Naive thymus-derived CD8-positive, alpha-beta T cell (primary cell): ENCODE measurements at places on chromosomes 1 and 21.

DNA sequence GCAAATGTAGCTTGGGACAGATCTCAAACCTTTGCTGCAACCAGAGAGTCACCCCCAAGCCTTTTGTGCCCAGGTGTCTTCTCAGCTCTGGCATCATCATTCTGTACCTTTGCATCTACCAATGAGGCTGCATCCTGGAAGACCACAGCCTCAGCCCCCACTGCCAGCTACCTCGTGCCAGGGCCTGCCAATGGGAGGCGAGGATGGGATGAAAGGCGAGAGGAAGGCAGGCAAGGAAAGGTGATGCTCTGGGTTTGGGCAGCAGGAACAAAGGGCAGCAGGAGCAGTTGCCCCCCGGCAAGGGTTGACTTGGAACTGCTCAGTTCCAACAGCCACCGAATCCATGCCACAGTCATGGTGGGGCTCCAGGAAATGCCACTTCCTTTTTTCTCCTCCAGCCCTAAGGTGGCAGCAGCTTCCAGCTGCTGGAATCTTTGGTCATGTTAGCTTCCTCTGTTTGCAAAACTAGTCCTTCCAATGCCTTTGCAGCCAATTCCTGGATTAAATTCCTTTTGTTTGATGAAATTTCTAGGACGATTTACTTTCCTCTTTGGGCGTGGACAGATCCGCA, 651.6 kb downstream of the NPHP4 start:
- no peak for DNase-seq

- DNase-seq = peak; percentile 37
Measured at GRCh38 chr21:41369105-41369919, 7.5 kb downstream of the MX2 start.

DNA sequence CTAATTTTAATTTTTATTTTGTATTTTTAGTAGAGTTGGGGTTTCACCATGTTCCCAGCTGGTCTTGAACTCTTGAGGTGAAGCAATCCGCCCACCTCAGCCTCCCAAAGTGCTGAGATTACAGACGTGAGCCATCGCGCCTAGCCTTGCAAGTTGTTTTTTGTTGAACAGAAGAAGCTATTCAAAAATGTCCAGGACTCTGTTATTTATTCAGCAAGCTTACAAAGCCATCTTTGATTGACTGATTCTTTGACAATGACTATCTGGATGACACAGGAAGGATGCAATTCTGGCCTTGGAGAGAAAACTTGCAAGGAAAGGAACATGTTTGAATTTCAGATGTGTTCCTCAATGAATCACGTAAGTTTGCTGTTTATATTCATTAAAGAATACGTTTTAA, 63.5 kb downstream of the MAP3K7CL start:
- DNase-seq = no peak

DNA sequence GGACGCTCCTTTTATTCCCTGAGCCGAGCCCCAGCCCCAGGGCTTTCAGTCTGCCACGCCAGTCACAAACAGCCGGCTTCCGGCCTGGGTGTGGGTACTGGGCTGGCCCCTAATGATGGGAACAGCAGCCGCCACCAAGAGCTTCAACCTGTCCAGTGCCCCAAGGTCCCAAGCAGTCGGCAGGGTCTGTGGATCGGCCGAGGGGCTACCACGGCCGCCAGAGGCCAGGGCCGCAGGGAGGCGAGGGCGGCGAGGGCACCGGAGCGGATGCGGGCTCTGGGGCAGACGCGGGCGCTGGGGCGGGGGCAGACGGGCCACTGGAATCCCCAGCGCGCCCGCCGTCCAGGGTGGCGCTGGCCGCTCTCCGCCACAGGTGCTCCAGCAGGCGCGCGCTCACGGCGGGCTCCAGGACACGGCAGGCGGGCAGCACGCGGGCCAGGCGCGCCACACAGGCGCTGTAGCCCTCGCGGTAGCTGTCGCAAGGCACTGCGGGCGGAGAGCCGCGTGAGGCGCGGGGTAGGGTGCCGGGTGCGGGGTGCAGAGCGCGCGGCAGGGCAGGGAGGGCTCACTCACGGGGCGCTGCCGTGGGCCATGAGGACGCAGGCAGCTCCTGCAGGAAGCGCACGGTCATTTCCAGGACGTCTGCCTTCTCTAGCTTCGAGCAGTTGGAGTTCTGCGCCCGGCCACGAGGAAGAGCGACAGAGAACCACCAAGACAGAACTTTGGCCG, 887 bp downstream of the HES2 start:
- DNase-seq = no peak

GRCh38 chr1:119449971-119450370, 35.0 kb downstream of the HSD3B2 start:
- no peak for DNase-seq

DNA sequence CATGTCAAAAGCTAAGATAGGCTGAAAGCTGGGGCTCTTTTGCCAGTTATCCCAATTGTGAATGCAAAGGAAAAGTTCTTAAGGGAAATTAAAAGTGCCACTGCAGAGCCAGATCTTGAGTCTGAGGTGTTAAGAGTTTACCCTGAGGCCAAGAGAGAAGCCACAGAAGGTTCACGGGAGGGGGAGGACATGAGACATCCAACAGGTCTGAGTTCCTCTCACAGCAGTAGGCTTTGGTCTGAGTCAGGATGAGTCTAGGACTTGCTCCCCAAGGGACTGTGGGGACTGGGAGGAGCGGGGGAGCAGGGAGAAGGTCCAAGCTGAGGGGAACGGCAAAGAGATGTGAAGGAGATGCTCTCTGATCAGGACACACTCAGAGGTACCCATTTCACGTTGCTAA, 411.2 kb upstream of the CAMK1G start:
- no peak for DNase-seq

- no peak for DNase-seq
Measured at GRCh38 chr1:225851805-225852204, 30.4 kb downstream of the TMEM63A start.

GRCh38 chr1:95207223-95207935, 26.6 kb upstream of the RWDD3 start:
- no peak for DNase-seq

- no peak for DNase-seq
Measured at GRCh38 chr1:214234635-214235025, 46.3 kb upstream of the SMYD2 start.

- DNase-seq = no peak
Measured at GRCh38 chr1:77489910-77490309, 192.5 kb downstream of the ZZZ3 start.

GRCh38 chr1:199173356-199173755, 534.5 kb downstream of the PTPRC start:
- peak; percentile 42 for DNase-seq

DNA sequence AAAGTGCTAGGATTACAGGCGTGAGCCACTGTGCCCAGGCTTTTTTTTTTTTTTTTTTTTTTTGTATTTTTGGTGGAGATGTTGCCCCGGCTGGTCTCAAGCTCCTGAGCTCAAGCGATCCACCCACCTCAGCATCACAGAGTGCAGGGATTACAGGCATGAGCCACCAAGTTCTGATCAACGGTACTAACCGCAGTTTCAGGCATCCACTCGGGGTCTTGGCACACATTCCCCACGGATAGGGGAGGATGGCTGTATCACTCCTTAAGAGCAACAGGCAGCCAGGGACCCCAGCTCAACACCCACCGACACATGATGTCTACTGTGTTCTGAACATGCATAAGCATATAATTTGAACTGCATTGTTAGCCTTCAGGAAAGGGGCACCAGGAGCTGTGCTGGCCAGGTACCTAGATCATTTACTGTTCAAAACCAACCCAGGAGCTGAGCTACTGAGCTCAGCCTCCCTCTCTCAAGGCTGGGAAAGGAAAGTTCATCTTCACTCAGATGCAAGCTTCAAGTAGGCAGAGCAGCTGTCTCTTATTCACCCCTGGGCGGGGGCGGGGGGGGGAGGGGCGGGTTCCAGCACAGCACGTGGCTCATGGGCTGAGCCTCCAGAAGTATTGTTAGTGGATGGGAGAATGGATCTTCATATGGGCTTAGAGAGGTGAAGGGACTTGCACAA, 24.7 kb downstream of the CAPZB start:
- DNase-seq = no peak

DNA sequence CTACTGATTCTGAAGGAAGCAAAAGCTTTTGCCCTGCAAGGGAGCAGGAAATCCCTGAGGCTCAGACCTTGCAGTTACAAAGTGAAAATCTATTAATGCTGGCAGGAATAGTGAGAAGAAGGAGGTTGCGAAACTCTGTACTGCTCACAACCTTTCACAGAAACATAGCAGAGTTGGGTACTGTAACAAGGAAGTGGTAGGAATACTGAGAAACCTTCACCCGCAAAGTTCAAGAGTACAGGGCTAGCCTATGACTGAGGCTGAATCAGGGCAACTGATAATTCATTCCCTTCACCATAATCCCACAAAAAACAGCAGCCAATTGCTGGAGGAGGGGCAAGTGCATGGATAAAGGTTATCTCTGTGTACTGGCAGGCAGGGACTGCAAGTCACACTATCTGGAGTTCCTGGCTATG, 23.9 kb upstream of the KCTD3 start:
- no peak for DNase-seq

- no peak for DNase-seq
Measured at GRCh38 chr1:181112071-181112929, 23.8 kb downstream of the IER5 start.
